ENCODE measurements at places on chromosomes 2 and 18.

DNA sequence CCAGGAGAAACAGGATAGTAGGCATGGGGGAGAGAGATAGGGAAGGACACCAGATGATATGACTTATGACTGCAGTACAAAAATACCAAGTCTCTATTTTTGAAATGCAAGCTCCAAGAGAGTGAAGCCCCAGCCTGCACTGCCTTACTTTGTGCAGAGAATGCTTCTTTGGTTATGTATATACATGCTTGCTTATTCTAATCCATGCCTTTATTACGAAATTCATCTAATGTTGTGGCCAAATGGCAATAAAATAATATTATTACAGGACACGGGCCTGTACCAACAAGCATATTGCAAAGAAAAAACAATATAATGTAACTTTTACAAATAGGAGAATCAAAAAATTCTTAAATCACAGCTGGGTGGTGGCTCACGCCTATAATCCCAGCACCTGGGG lies 110.8 kb downstream of the BCL11A start:
- DNase-seq, result no peak

DNA sequence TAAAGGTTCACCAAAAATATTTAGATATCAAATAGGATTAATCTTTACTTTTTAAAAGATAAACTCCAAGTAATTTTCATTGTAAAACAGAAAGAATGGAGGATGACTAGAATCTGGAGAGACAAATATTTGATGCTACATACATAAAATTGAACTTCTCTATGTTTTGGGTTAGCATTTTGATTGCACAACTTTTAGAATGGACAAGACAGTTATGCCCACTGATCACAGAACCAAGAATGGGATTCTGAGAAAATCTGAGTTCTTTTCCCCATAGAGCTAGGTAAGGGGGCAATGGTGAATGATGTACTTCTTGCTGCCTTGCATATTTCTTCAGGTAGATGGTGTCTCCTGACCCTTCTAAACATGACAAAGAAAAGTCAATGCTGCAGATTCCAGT lies 191.2 kb upstream of the ZEB2 start:
- DNase-seq, result no peak

- no peak for DNase-seq
Observed at GRCh38 chr2:13003500-13003899, 286.8 kb downstream of the TRIB2 start.

GRCh38 chr2:180255981-180256380 lies 248.9 kb upstream of the CWC22 start:
- DNase-seq, result no peak

GRCh38 chr2:240963065-240963867 lies 35.2 kb upstream of the SNED1 start:
- DNase-seq, result no peak

- DNase-seq, result peak; percentile 9
Observed at GRCh38 chr2:201795607-201796477, 10.5 kb upstream of the CDK15 start.

Measured in right lung (tissue), 10 donors.